ENCODE measurements at places on chromosomes 12 and 14.

DNA sequence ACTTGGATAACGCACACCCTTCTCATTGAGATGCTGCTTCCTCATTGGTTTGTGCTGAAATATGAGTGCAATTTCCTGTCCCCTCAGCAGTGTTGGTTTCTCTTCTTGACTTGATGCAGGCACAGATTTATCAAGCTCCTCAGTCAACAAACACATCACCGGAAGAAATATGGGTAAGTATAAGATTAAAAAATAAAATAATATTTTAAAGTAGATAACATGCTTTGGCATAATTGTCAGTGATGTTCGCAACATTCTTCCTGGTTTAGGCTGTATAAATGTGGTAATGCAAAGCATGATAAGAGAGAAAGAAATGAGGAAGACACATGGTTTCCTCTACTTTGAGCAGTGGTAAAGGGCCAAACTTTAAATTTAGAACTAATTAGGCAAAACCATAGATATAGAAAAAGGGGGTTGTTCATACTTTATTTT lies at the start of gene GPR65:
Gene GPR65 (plus strand): TSS at position 86 of the 432 bp plus-strand sequence. CDS start 5,713 bp downstream, outside the sequence.
- peak; percentile 40 for DNase-seq

- no peak for DNase-seq
These were observed 470.7 kb upstream of the GARIN6 start for GRCh38 chr12:99176871-99177270.

GRCh38 chr12:27861428-27862167 lies 81.6 kb upstream of the MANSC4 start:
- DNase-seq = no peak

- no peak for DNase-seq
These were observed 69.0 kb downstream of the ZFP36L1 start for GRCh38 chr14:68723808-68724268.

DNA sequence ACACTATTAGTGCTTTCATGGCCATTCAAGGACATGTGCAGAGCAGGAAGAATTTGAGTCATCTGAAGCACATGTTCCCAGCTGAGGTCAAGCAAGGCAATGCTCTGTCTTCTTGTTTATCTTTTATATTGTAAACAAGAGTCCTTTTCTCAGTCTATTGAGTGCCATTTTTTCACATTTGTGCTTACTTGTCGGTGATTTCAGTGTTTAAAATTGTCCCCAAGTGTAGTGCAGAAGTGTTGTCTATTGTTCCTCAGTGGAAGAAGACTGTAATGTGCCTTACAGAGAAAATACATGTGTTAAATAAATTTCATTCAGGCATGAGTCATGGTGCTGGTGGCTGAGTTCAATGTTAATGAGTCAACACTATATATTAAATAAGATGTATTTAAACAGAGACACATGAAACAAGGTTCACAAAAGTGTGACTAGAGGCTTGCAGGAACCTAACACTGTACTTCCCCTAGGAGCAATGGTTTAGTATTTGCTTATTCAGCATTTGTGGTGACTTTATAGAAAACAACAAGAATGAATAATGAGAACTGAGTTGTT lies 391.1 kb downstream of the LRIG3 start:
- DNase-seq = no peak

DNA sequence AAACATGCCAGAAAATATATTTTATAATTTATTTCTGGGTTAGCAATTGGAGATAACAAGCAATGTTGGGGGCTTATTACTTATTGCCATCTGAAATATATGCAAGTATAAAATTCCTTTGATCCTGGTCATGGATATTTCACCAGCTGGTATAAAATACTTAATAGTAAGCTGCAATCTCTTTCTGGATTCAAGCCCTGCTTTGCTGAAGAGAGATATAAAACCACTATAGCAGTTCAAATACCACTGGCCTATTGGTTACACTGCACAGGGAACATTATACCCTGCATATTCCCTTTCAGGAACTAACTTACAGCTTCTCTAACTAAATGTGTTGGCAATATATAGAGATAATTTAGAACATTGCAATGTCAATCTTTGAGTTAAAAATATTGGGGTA lies 546.2 kb upstream of the ATP2B1 start:
- DNase-seq = no peak

DNA sequence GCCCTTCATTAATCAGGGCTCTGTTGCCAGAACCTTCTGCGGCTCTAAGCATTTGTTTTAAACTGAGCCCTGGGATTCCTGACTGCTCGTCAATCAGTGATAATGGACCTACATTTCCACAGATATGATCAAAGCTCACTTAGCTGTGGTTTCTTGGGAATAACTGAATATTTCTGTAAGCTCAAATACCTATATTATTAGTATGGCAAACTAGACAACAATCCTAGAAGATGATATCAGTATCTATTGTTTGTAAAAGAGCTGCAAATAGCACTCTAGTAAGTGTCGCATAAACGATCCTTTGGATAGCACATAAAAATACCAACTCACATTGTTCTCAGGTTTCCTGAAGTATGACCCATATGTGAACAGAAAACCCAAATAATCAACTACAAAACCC lies 150.4 kb downstream of the PPM1H start:
- DNase-seq = no peak

GRCh38 chr12:110079477-110080400 lies 31.4 kb upstream of the C12orf76 start:
- DNase-seq = peak; percentile 80

DNA sequence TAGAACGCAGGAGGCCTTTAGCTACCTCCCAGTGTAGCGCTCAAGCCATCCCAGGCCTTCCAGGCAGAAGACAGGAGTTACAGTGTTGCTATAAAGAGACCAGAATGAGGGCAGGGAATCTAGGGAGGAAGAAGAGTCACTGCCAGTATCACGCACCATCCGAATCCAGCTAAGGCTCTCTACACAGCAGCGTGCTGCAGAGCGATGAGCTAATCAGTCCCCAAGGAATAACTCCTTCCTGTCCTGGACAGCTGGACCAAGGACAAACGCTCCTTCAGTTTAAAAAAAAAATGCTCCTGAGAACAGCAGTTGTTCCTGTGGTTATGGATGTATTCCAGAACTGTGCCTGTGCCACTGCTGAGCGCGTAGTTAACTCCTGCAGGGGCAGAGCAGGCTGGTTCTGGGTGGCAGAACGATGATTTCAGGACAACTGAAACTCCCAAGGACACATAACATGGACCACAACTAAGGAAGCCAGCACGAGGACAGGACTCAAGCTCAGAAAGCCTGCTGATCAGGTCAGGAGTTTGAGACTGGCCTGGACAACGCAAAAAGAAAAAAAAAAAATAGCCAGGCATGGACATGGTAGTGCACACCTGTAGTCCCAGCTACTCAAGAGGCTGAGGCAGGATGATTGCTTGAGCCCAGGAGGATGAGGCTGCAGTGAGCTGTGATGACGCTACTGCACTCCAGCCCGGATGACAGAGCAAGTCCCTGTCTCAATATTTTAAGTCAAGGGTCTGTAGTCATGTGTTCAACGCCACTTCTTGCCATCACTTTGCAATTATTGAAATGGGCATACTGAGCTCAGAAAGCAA lies 2.6 kb downstream of the IFFO1 start:
- DNase-seq = no peak

- no peak for DNase-seq
These were observed 12.2 kb downstream of the GTF2H3 start for GRCh38 chr12:123645878-123646277.

- no peak for DNase-seq
These were observed 154.5 kb downstream of the SEC23A start for GRCh38 chr14:38948576-38948975.

- DNase-seq = no peak
These were observed 36.4 kb downstream of the DNAH10 start for GRCh38 chr12:123798518-123798917.

DNA sequence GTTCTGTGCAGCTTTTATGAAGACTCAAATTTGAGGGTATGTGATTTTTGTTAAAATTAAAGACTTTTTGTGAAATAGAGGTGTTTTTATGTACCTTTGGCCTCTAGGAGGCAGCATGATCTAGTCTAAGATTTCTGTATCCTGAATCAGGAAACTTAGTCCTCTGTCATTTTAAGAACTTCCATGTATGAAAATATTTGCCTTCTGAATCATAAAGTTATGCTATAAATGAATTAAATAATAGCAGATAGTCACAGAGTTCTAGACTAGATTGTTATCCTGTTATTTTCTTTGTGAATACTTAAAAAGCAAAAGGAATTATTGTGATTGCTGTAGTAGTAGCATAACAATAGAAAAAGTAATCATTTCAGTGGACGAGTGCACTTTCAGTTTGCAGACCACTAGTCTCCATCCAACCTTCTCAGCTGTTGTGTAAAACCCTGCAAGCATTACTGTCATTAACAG lies 56.3 kb downstream of the FGD4 start:
- peak; percentile 14 for DNase-seq

DNA sequence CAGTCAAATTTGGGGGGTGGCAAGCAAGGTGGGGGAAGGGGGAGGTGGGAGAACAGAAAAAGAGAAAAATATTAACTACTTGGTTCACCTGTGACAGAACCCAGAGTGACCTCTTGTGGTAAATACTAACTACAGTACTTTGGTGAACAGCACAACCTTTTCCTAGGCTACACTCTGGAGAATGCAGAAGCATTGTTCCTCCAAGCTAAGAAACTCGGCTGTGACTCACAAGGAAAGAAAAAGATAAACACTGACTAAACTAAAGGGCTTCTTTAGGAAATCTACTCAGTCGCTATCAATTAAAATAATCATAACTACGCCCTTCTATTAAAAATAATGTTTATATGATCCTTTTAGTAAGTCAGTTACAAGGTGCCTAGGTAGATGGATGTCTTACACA lies 5.4 kb downstream of the KCNH5 start:
- DNase-seq = no peak

- DNase-seq = no peak
These were observed 256.6 kb downstream of the PRKD1 start for GRCh38 chr14:29671034-29671433.

GRCh38 chr12:23210573-23210972 lies 585.6 kb downstream of the ETNK1 start:
- no peak for DNase-seq

DNA sequence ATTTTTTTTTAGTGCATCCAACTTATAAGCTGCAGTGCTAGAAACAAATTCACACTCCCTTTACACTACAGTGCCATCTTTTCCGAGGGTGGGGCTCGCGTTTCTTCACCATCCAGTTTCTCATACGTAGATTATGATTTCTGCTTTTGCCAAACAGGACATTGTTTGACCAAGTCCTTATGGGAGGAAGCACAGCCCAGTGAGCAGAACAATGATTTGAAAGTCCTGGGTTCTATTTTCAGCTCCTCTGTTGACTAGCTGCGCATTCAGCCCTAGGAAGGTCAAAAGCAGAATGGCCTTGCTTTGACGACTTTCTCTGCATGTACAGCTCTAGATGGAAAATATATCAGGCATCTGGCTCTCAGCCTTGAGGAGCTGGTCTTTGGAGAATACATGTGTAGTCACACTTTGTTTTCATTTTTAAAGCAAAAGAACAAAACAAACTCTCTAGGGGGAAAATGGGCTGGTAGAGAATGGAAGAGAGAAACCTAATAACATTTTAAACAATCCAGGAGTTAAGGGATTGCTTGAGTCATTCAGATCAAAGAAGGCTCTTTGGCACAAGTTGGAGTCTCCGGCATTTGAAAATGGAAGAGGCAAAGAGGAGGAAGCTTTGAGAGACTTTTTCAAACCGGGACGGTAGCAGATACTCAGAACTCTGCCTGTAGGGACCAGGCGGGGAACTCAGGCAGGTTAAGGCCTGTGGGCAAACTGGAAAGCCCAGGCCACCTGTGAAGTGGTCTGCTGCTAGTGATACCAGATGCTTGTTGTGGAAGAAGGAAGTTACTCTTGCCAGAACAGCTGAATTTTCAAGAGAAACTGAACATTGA lies 257.3 kb upstream of the PLEKHG7 start:
- no peak for DNase-seq

- DNase-seq = no peak
These were observed 129.3 kb upstream of the HIF1A start for GRCh38 chr14:61565836-61566536.

DNA sequence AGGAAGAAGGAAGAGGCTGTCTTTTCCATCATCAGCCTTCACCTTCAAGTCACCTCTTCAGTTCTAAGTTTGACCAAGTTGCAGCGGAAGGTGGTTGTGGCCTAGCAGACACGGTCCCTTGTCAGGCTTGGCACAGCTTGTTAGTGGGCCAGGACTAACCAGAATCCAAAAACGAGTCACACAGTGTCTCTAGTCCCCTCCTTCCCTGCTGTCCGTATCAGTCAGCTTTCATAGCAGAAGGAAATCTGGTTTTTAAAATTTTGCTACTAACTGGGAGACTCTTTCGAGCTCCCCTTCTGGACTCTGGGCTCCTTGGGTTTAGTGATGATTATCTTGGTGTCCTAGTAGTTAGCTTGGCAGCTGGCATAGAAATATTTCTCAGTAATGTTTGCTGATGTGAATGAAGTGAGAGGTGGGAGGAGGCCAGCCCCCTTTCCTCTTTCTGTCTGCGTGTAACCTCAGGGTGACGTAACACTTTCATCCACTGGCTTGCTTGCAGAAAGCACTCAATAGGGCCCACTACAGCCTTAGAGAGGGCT lies 3.8 kb downstream of the ETV6 start:
- DNase-seq = peak; percentile 37

DNA sequence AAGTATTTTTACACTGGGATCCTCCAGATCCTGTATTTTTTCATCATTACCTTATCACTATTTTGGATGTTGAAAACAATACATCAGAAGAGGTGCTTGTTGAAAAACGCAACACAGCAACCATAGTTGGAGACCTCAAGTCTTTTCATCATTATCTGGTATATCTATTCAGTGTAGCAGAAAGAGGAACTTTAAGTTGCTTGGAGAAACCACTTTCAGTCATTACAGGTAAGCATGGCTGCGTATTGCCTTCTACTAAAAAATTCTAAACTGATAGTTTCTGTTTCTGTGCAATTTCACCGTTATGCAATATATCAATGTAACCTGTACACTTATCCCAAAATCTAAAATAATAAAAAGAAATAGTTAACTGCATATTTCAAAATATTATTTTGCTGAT lies 32.2 kb upstream of the PTPRQ start:
- DNase-seq = no peak

GRCh38 chr14:57657487-57657886 lies 163.8 kb upstream of the CCDC198 start:
- no peak for DNase-seq

DNA sequence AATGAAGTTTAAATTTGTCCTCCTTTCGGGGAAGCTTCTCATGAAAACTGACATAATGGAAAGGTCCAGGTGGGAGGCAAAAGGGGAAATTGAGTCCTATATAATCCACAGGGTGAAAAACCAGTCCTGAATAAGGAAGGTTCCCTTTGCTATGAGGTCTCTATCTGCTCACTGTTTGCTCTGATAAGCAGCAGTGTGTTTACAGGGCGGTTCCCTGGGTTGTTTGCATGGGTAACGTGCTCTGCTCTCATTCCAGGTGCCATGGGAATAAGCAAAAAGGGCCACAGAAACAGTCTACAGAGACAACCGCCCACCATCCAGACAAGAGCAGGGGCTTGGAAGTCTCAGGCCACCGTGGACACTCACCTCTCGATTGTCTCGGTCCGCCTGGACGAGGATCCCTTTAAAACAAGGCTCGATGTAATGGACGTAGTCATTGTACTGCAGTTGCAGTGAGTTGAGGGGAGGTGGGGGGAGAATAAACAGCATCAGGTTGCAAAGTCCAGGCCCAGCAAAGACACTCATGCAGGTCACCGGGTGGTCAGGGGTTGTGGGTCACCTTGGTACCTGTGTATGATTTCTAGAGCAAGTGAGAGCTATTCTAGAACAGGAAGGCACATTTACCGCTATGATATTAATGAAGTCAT lies 32.7 kb downstream of the CACNA2D4 start:
- no peak for DNase-seq

GRCh38 chr12:38056701-38057689 lies 259.6 kb upstream of the ALG10B start:
- DNase-seq = no peak

- DNase-seq = no peak
These were observed 160.3 kb upstream of the FKBP4 start for GRCh38 chr12:2634471-2634870.
